ENCODE measurements at places on chromosomes 7 and 10.

GRCh38 chr7:36084485-36085091 lies 68.5 kb upstream of the EEPD1 start:
- no peak for DNase-seq

DNA sequence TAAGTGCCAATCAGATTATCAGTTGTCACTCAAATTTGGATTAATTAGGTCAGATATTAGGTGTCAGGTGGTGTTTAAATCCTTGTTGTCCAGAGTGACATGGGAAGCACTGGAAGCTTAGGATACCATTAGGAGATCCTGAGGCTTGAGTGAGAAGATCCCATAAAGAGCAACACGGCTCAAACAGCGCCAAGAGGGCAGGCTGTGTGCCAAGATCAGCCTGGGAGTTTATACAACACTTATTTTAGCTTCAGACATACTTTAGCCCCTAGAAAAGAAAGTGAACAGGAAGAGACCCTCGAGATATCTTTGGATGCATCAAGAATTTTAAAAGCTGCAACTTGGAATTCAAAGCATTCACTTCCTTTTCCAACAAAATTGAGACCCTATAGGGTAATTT lies 14.2 kb upstream of the ACTA2 start:
- no peak for DNase-seq

GRCh38 chr10:33570495-33570894 lies 236.0 kb upstream of the NRP1 start:
- peak; percentile 7 for DNase-seq

DNA sequence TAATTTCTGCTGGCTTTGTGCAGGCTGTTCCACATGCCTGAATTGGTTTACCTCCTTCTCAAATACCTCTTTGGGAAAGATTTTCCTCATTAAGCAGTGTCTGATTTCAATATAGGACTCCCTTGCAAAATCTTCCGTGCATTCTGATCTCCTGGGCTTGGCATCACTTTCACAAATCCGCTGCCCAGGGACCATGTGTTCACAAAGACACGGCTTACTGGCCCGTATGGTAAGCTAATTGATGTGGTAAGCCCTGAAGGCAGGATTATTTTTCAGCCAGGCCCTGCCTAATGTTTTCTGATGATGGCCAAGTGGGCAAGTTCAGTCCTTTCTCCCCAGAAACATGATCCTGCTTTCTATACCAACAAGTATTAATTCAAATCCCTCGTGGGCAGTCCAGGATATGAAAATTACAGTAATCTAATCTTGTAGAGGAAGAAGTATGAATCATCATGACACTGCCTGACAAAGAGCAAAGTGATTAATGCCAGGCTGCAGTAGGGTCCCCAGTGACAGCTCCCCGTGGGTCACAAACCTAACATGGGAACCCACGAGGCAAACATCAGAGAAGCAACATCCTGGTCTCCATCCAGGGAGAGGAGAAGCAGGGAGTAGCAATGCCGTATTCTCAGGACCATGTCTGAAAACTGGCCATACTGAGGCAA lies 11.6 kb upstream of the SVIL start:
- DNase-seq = no peak

DNA sequence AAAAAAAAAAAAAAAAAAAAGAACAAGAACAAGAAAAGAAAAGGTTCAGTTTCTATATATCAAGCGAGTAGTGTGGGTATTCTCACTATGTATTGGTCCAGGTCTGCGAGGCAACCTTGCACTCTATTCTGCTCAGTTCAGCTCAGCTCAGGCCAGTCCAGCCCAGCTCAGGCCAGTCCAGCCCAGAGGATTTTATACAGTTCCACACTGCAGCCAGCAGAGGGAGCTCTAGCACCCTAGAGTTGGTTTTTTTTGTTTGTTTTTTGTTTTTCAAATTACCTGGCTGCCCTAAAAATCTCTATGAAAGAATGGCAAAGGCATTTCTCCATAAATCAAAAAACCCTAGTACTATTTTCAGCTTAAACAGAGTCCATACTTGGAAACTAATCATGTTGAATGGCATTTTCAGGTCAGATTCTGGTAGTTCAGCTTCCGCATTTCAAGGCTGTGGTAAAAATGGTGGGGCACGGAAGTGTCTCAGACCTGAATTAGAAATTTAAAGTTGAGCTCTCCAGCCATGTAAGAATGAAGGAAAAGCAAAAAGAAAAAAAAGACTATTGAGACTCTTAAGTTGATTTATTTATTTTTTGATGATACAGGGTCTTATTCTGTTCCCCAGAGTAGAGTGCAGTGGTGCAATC lies 55.2 kb upstream of the GSDME start:
- peak; percentile 40 for DNase-seq

- no peak for DNase-seq
Observed at GRCh38 chr7:157041004-157041403, 30.5 kb upstream of the MNX1 start.

DNA sequence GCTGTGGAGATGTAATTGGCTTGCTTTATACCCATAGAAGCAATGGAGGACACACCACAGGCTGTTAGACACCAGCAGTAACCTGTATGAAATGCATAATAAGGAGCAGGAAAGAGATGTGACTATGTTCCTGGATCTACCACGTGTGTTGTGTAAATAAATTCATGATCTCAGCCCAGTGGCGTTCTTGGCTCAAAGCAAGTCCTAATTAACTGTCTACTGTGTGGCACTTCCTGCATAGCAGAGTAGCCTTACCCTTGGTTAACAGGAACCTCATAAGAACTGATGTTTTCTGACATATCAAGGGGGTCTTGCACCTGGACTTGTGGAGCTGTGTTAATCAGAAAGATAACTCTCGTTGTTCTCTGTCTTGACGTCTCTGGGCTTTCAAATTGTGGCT lies 25.7 kb upstream of the FAM180A start:
- no peak for DNase-seq

- no peak for DNase-seq
Observed at GRCh38 chr7:1418505-1419309, 40.6 kb downstream of the MICALL2 start.

DNA sequence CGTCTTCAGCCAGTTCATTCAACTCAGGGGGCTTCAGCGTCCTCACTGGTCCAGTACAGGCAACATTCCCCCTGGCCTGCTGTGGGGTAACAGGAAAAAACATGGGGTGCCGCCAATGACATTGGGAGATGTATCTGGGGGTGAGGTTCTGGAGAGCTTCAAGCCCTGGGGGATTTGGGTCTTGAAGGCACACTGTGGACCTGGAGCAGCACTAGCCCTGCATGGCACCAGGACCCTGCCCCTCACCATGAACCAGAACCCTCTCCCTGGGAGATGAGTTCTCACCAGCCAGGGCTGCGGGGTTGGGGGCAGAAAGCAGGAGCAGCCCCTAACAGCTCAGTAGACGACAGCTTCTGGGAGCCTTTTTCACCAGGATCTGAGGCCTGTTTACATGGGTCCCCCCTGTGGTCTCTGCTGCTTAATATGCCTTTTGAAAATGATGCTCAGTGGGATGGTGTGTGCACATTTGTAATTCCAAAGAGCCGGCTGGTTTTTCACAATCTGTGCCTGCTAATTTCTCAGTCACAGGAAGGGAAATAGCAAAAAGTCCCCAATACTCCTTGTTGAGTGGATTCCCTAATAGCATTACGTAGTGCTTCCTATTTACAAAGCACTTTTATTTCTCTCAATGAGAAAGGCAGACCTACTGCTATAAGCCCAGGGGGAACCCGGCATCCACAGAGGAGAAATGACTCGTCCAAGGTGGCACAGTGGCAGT lies 509.5 kb downstream of the RPS24 start:
- DNase-seq = no peak

- no peak for DNase-seq
Observed at GRCh38 chr10:29257784-29258135, 31.1 kb upstream of the LYZL1 start.

Measured in AML-193 (cell line).